ENCODE measurements at places on chromosomes 7 and 10. TPM values are rescaled to one million over a fixed set of nuclear protein-coding genes. Genes with fewer than 3 reads are reported as not detected.

The ADRB1 gene
- total RNA-seq = under 0.01 TPM

The PHYHIPL gene
- not detected for total RNA-seq

The MYH16 gene
- total RNA-seq = not detected

The LHFPL3 gene
- total RNA-seq = not detected

The ADAM8 gene
- 0.85 TPM for total RNA-seq

The HYAL4 gene
- not detected for total RNA-seq

The SPDYE1 gene
- total RNA-seq = not detected

The LRRTM3 gene
- total RNA-seq = under 0.01 TPM

The RASA4B gene
- total RNA-seq = 2.0 TPM

The MSMB gene
- total RNA-seq = not detected

The PRKG1 gene
- total RNA-seq = 17.8 TPM

The PILRA gene
- under 0.01 TPM for total RNA-seq

The SSC4D gene
- 0.77 TPM for total RNA-seq

The CREB3L2 gene
- total RNA-seq = 37.2 TPM

The UTF1 gene
- not detected for total RNA-seq

The SLC26A4 gene
- 1.7 TPM for total RNA-seq
